ENCODE measurements at places on chromosomes 1 and 21. TPM values are rescaled to one million over a fixed set of nuclear protein-coding genes. Genes with fewer than 3 reads are reported as not detected.

DNA sequence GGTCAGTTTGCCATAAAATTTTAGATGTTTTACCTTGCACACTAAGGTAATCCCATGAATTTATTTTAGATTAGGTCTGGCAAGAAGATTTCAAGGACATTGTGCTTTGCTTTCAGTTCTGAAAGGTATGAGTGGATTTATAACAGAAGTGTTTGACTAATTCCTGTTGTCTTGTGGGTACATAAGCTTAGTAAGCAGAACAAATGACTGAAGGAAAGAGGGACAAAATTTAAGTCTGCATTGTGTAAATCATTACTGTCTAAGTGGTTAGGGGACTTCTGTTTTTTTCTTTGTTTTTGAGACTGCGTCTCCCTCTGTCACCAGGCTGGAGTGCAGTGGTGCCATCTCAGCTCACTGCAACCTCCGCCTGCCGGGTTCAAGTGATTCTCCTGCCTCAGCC lies 60.1 kb downstream of the PKN2 start:
- DNase-seq = no peak

- DNase-seq = no peak
Measured at GRCh38 chr1:47650611-47651010, 212.8 kb downstream of the FOXD2 start.

DNA sequence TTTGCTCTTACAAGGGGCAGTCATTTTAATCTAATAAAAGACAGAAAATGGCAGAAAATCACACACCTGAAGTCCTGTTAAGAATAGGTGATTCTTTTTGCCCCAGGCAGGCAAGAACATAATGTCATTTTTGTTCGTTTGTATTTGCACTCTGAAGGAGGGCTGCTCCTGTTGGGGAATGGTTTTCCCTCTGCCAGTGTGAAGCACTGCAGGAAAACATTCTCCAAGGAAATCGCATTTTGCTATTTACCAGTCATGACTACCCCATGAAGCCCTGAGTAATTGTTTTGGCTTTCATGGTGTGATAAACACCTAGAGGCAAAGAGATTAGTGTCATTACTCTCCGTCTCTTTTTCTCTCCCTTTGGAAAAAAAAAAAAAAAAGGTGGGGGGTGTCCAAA lies 345.5 kb downstream of the NTNG1 start:
- no peak for DNase-seq

- DNase-seq = no peak
Measured at GRCh38 chr21:42413500-42413899, 9.8 kb downstream of the UBASH3A start.

DNA sequence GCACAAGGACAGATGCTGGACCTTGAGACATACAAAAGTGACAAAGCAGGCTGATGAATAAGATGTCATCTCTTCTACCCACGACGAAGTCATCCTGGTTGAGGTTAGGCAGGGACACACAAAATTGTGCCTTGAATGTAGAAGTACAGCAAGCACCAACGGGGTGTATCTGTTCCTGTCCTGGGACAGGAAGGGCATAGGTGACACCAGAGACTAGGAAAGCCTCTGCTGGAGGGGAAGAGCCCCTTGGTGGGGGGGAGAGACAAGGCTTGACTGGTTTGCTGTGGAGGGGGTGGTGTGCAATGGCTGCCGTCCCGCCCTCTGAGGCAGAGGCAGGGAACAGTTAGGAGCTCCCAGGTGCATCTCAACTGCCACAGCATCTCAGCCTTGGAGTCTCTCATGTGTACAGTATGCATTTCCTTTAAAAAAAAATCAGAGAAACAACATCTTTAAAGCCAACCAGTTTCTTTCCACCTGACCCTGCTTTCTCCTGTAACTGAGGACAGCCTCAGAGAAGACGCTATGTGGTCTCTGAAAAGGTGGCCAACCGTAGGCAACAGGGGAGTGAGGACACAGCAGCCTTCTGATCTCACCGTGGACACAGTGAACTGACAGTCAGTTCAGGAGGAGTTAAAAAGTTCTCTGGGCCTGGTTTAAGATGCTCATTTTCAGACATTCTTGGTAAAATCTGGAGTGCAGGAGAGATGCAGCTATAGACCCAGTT lies 17.7 kb upstream of the GFI1 start:
- DNase-seq = no peak

DNA sequence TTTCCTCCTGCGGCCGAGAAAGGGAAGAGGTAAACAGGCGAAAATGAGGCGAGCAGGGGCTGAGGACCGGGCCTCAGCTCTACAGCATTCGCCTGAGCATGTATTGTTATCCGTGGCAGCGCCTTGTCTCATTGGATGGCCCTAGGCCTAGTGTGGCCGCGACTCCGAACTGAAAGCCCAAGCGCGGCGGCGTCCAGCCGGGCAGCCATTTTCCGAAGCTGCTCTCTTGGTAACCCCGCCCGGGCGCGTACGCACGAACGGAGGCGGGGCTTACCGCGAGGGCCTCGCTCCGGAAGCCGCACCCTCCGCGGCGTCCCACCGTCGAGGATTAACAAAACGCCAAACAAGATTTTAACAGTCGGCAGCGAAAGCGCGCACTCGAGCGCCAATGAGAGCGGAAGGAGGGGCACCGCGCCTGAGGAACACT lies 797 bp upstream of the USP1 start:
- DNase-seq = no peak

GRCh38 chr1:77308889-77309621 lies 27.2 kb downstream of the AK5 start:
- no peak for DNase-seq

GRCh38 chr1:116569381-116569670 lies 1.5 kb downstream of the CD58 start:
- no peak for DNase-seq

TMEM52 gene
- 64.7 TPM for polyA plus RNA-seq

All from muscle of back (tissue), 13 donors.